ENCODE measurements at places on chromosomes 11 and 22. TPM values are rescaled to one million over a fixed set of nuclear protein-coding genes. Genes with fewer than 3 reads are reported as not detected.

The MYH9 gene
- 1,170 TPM for total RNA-seq

The TTC28 gene
- total RNA-seq, result 28.9 TPM

The DGCR6 gene
- 1.1 TPM for total RNA-seq

The PHOX2A gene
- 0.13 TPM for total RNA-seq

The BTG4 gene
- not detected for total RNA-seq

The OR51B5 gene
- total RNA-seq, result not detected

The CD59 gene
- total RNA-seq, result 454 TPM

The MUS81 gene
- total RNA-seq, result 57.2 TPM

The KCNJ11 gene
- total RNA-seq, result 0.38 TPM

The CCDC15 gene
- total RNA-seq, result 2.3 TPM

The OR4C13 gene
- not detected for total RNA-seq

The CRYAB gene
- total RNA-seq, result 12.7 TPM

The LRRC74B gene
- not detected for total RNA-seq

The MYO18B gene
- not detected for total RNA-seq

The MIAT gene
- 2.3 TPM for total RNA-seq

The CRYBB3 gene
- not detected for total RNA-seq

The CARD16 gene
- total RNA-seq, result not detected

The OSM gene
- total RNA-seq, result not detected

The C11orf97 gene
- total RNA-seq, result not detected

The TMEM25 gene
- 40.8 TPM for total RNA-seq

The SCGB1A1 gene
- not detected for total RNA-seq

The SLC29A2 gene
- 5.2 TPM for total RNA-seq

The SEC14L6 gene
- 8.1 TPM for total RNA-seq

The GLYAT gene
- not detected for total RNA-seq

The OR4A16 gene
- total RNA-seq, result not detected

The CSF2RB gene
- total RNA-seq, result not detected

The OR5B21 gene
- total RNA-seq, result not detected

The MS4A3 gene
- not detected for total RNA-seq

The TRMT2A gene
- total RNA-seq, result 43.5 TPM

The OR52A1 gene
- not detected for total RNA-seq

The NXPE2 gene
- not detected for total RNA-seq

The KCNQ1 gene
- 0.38 TPM for total RNA-seq

The SDHD gene
- 96.5 TPM for total RNA-seq

The DNHD1 gene
- 0.33 TPM for total RNA-seq

The CAPN5 gene
- 7.7 TPM for total RNA-seq

The SEPTIN3 gene
- 0.38 TPM for total RNA-seq

The LARGE1 gene
- 9.8 TPM for total RNA-seq

The WNT11 gene
- 0.63 TPM for total RNA-seq

The PDGFB gene
- 48.2 TPM for total RNA-seq
